AML-193 (cell line): ENCODE measurements at places on chromosomes 6 and 20.
A peak's percentile ranks its signal among the peaks of the same experiment; 100 is the strongest.

DNA sequence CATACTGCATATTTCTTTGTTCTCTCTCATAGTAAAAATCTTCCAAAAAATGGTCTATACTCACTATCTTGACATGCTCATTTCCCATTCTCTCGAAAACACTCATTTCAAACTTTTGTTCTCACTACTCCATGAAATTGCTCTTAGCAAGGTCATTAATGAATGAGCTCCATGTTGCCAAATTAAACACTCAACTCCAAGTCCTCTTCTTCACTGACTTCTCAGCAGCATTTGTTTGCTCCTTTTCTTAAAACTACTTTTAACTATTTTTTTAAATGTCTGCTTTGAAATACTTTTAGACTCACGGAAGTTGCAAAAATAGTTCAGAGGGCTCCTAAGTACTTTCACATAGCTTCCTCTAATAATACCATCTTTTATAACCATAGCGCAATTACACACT is 274.0 kb upstream of the PREP start:
- no peak for DNase-seq

GRCh38 chr6:104396077-104396476 is 463.6 kb downstream of the HACE1 start:
- DNase-seq = peak; percentile 83

DNA sequence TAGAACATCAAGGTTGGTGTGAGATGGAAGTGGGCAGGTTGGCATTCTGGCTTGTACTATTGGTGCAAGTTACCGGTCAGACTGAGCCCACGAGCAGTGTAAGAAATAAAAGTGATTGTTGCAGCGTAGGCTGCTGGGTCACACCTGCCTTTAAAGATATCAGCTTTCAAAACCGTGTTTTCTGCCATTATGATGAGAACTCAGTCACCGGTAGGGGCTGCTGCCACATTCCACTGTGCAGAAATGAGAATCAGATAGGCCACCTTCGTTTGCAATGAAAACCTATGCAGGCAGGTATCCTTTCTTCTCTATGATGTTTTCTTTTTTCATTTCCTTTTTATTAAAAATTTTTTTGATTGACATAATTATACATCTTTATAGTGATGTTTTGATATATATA is 168.5 kb downstream of the MYLK4 start:
- no peak for DNase-seq

DNA sequence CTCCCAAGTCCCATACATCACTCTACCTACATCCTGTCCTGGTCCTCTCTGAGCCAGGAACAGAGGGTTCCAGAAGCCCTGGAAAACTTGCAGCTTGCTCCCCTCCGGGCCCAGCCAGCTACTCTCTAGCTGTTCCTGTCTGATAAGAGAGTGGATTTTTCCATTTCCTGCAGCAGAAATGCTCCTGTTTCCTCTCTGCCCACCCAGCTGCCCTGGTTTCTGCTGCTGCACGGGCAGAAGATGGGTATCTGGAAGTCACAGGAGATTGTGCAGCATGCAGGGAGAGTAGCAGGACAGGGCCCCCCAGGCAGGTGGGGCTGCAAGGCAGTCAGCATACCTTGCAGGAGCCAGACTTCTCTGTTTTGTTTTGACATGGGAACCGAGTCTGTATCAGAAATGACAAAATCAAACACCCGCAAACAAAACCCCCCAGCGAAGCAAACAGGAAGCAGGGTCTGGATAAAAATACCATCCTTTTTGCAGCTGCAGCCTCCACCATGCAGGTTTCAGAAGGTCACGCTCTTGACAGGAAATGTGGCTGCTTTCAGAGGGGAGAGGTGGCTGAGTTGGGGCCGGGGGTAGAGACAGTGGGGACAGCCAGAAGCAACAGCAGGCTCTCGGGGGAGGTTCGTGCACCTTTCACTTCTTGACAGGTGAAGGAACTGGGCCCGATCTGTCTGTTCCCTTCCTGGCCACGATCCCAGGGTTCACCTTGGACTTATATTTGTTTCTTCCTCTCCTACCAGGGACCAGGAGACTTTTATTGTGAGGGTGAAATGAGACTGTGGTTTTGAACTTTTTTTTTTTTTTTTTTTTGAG is 50.8 kb upstream of the FAM83D start:
- no peak for DNase-seq

GRCh38 chr6:107614828-107615227 is 124.9 kb downstream of the SOBP start:
- DNase-seq = no peak

DNA sequence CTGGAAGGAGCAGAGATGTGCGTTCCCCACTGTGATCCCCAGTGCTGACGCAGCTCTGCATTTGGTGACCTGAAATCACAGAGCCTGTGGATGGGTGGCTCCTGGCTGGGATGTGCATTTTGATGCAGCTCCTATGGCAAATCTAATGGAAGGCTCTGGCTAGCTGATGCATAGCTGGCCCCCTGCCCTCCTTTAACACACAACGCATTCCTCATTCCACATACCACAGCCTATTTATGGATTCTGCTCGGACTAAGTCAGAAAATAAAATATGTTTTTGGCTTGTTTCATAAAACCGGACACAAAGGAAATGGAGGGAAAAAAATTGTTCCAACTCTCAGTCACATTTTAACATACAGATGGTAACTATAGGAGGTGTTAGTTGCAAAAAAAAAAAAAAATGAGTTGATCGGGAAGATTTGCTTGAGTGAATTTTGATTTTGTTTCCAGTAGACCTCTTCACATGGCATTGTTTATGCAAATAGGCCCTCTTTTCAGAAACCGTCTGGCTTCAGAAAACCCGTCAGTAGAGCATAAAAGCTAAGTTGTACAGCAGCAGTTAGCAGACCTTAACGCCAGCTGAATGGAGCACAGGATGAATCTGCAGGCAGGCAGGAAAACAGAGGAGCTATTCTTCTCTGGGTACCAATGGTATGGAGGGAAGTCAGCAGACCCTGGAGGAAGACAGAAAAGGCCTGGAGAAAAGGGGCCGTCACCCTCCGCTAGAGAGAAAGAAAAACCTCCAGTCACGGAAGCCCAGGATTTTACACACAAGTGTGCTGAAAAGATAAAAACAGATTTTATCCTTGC is 215.4 kb downstream of the HDGFL1 start:
- no peak for DNase-seq

DNA sequence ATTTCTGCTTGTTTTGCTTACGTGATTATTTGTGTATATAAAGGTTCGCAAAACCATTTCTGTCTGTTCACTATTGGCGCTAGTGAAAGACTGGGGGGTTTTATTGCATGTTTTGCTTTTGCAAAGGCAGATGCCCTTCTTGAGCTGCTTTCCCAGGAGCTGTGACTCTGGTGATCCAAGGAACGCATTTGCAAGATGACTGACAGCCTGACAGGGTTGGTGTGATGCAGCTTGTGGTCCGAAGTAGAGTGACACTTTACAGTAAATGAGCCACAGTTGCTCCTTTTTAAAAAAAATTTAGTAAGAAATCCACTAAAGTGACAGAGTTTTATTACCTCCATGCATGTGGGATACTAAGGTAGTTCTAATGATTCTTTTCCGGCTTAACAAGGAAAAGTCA is 73.7 kb downstream of the TPD52L1 start:
- no peak for DNase-seq

GRCh38 chr20:58705208-58705926 is 12.8 kb downstream of the NPEPL1 start:
- no peak for DNase-seq

DNA sequence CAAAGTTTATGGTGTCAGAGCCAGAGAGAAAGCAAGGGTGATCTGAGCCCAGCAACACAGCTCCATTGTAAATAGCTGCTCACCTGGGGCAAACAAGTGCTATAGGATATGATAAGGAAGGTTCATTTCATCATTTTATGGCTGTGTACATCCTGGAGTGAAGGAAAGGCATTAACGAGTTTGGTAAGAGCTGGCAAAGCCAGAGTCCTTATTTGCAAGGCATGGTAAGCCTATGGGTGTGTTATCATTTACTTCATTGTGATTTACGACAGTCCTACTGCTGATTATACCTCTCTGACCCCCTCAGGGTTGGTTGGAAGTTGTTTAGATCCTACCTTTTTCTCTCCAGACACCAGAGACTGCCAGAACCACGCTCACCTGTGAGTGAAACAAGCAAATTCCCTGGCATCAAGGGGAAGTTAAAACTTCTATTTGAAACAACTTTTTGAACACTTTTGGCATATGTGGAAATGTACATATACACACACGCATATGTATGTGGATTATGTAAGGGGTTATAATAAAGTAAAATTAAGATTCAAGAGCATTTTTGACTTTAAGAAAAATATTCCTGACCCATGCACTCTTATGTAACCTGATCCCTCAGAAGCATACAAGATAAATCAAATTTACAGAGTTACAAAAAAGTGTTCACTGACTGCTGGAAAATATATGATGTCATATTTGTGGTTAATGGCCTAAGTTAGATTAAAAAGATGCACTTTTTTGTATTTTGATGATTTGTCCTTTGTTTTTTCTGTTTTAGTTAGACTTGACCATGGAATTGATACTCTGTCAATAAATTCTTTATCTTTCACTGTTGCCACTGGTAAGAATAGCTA is 40.4 kb upstream of the EDN1 start:
- no peak for DNase-seq

- no peak for DNase-seq
Measured at GRCh38 chr6:14965424-14966075, 280.3 kb upstream of the JARID2 start.

DNA sequence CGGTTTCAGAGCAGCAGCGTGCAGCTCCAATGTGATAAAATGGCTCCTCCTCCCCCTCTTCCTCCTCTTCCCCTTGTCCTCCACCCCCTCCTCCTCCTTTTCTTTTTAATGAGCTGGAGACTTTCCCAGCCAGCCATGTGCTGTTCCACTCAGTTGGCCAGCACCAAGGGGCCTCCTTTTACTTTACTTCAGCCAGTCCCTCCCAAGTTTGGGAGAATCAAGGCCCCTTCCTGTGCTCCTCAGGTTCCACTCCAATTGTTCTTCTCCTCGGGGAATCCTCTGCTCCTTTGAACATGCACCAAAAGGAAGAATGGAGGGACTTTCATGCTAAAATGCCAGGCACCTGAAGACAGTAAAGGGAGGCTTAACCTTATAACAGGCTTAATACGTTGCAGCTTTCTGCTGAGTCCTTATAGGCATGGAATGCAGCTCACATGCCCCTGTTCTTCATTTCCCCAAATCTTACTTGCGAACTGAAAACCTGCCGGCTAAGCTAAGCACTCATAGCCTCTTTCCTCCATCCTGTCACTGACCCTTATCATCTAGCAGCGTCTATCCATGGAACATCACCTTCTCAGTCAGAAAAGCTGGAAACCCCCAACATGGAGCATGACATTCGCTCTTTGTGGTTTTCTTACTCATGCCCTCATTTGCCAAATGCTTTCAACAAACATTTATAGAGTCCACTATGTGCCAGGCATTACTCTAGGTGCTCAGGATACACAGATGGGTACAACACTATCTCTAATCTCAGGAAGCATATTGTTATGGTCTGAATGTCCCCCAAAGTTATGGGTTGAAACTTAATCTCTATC is 170.6 kb downstream of the PHACTR1 start:
- no peak for DNase-seq

DNA sequence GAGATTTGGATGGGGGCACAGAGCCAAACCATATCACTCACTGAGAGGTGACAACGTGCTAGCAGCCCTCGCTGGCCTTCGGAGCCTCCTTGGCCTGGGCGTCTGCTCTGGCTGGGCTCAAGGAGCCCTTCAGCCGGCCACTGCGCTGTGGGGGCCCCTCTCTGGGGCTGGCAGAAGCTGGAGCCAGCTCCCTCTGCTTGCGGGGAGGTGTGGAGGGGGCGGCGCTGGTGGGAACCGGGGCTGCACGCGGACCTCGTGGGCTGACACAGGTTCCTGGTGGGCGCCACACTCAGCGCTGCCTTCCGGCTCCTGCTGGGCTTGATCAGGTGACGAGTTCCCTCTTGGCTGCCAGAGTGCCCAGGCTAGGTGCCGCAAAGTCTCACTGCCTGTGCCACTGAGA is 489.2 kb downstream of the PKHD1 start:
- no peak for DNase-seq

DNA sequence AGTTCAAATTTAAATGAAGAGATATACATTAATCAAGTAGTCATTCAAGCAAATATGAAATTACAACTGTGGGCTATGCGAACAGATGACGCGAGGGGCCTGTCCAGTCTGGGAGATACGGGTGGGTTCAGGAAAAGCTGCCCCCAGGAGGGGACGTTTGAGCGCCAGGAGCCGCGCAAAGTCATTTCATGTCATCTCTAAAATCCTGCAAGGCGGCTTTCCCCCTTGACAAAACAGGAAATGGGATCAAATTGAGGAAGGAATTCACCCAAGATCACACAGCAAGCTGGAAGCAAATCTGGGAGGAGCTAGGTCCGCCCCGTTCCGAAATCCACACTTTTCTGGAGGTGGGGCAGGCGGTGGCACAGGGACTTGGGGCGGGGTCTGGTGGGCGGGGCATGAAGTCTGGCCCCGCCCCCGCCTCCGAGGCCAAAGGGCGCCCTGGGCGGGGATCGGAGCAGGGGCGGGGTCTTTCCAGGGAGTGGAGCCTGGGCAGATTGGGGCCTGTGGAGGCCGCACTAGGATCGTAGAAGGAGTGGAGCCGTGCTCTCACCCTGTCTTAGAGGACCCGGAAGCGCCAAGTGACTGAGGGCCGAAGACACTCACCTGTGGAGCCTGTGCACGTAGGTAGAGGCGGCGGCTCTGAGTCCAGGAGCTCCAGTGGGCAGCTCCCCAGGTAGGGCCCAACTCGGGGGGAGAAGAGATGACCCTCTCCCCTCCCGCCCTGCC is at the start of gene LPIN3:
Gene LPIN3, plus strand, starts transcription at position 495 of the 729 bp plus-strand sequence. CDS start 4,983 bp downstream, outside the sequence.
- no peak for DNase-seq

- DNase-seq = no peak
Measured at GRCh38 chr20:49862607-49863200, 50.1 kb downstream of the SLC9A8 start.

DNA sequence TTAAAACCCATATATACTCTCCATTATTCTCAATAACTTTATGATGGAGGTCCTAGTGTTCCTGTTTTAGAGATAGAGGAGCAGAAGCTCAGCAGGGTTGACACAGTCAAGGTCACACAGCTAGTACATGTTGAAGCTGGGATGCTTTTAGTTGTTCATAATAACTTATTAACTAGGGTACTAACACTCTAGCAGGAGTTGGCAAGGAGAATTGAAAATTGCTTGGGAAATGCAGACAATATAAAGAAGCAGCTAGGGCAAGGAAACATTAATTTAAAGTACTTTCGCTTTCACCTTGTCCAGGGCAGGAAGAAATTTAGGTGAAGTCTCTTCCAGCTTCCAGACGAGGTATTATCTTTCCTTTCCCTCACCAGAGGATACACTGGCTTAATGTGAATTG is 133.7 kb downstream of the RCAN2 start:
- DNase-seq = no peak

DNA sequence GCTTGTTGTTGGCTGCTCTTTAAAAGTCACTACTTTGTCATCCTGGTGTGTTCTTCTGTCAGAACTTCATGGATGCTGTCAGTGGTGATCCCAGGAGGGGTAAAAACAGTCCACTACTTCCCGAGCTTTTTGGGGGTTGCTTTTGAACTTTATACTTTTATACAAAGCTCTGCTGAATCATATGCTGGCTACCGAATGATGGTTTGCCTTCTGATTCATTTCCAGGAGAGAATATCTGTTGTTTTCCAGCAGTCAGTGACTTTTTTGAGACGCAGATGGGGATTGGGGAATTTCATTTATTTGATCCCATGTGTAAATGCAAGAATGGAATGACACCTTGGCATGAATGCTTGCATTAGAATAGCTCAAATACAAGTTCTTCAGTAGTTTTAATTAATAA is 32.7 kb upstream of the COL10A1 start:
- DNase-seq = no peak
